Activated T-cell treated with anti-CD3 and anti-CD28 coated beads for 24 hours (primary cell): ENCODE measurements at places on chromosomes 4 and X.

- no peak for DNase-seq
These were observed 6.8 kb downstream of the PLA2G12A start for GRCh38 chr4:109723110-109723509.

DNA sequence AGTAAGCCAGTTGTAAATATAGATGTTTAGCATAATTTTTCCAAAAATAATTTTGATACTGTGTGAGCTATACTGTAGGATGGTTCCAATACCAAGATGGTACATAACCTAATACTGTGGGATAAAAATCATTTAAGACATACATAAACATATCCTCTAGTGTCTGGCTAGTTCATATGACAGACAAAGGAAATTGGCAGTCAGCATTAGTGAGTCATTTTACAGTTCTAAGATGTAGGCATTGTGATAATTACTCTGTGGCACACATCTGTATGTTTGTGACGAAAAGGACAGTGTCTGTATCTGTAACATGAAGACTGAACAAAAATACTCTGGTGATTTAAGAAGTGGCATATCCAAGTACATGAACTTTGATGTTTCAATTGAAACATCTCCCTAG is 49.6 kb downstream of the UGT2A2 start:
- DNase-seq: no peak

GRCh38 chr4:157741642-157742041 is 431.2 kb downstream of the GASK1B start:
- DNase-seq: no peak

- no peak for DNase-seq
These were observed 166.0 kb downstream of the ANTXR2 start for GRCh38 chr4:79907001-79907400.

- peak; percentile 7 for DNase-seq
These were observed 25.4 kb upstream of the SLAIN2 start for GRCh38 chr4:48315728-48316630.

DNA sequence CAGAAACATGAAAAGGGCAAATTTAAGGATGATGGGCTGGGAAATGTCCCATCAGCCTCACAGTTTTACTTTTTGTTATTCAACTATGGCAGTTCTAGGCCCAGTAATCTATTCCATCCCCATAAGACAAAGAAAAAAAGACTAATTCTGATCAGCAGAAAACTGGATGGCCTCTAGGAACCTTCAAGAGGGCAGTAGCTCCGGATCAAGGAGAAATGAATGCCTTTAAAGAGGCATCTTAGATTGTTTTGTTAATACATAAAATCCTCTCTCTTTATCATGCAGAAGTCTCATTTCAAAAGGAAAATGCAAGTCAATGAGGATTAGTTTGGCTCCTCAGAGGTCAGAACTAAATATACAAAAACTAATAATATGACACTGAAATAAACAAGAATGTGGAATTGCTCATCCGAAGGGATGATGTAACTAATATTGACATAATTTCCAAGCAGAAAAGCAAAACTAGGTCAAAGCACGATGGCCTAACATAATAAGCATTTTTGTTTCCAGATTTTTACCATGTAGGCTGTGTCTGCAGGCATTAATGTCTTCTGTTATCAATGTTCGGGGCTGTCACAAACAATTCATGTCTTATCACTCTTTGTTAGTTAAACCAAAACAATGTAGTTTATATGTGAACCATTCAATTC is 8.8 kb downstream of the MID1 start:
- no peak for DNase-seq

GRCh38 chr4:3766036-3766784 is at the start of gene ADRA2C:
TSS of gene ADRA2C (plus strand) at chr4:3766385. CDS start at chr4:3766607, 222 bp downstream.
- DNase-seq: no peak

DNA sequence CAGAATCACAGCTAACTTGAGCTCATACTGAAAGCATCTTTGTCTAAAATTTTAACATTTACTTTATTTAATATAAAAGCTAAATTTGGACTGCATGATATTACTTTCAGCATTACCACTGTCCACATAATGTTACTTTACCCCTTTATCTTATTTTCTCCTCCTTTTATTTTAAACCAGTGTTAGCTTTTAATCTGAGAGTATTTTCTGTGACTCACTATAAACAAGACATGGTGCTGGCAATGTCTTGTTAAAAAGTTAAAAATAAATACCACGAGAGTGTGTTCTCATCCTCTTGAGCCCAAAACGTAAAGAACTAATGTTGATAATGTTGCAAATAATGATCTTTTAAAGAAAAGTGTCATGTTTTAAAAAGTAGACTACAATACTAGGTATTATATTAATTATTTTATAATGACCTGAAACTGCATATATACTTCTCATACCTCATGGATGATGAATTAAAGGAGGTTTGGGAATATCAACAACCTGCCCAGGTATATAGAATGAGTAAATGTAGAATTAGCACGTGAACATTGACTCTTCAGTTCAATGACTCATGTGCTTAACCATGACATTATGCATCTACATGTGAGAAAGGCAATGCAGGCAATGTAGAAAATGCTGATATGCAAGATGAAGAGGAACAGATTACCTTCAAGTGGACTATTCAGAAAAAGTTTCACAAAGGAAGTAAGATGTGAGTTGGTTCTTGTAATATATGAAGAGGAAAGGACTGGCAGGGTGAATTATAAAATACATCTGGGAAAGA is 454.1 kb upstream of the ADGRL3 start:
- no peak for DNase-seq

DNA sequence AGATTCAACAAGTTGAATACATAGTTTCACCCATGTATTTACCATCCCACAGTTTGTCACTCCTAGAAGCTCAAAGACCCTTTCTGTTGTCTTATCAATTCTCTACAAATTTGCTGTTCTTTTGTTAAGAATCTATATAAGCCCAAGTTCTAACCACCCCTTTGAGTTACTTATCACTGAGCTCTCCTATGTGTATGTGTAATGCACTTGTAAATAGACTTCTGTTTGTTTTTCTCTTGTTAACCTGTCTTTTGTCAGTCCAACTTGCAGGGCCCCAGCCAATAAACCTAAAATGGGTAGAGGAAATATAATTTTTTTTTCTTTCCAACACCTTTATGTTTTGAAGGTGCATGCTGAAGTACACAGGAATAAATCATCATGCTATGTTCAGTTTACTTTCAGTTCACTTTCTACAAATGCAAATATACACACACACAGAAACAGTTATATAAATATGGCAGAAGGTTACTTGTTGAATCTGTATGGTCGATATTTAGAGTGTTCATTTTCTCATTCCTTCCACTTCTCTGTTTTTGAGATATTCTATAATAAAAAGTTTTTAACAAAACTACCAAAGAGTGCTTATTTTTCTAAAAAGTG is 22.3 kb upstream of the CLOCK start:
- DNase-seq: no peak

- DNase-seq: no peak
These were observed 412.1 kb upstream of the GRIA3 start for GRCh38 chrX:122771933-122772332.

DNA sequence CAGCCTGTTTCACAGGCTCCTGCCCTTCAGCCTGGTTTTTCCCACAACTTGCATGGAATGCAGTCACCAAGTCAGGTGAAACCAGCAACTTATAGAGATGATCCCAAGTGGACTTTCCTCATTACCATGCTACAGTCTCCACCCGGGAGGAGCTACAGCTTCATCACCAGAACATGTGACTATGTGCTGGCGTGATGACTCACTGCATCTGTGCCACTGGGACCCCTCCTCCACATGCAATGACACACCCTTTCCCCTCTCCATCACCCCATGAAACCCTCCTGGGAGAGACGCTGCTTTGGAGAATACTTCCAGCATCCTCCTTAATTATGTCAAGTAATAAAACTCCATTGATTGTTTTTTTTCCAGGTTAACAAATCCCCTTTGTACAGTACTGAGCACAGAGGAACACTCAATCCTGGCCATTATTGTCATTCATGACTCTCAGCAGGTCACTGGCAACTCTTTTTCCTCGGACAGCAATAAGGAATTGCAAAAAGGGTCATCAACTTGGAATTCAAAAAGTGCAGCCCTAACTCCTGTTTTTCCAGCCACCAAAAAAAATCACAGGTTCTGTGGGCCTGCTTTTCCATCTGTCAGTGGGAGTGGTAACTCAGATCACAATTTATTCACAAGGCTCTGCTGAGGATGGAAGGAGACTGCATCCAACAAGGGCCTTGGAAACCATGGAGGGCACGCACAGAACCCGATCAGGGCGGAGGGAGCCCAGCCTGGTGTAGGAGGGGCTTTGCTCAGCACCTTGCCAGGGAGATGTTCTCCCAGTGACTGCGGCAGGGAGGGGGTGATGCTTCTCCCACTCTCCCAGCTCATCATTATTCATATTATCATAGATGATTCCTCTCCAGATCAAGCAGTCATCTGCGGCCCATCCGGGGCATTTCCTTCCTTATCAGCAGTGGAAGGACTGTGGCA is 17.4 kb downstream of the QDPR start:
- DNase-seq: no peak

DNA sequence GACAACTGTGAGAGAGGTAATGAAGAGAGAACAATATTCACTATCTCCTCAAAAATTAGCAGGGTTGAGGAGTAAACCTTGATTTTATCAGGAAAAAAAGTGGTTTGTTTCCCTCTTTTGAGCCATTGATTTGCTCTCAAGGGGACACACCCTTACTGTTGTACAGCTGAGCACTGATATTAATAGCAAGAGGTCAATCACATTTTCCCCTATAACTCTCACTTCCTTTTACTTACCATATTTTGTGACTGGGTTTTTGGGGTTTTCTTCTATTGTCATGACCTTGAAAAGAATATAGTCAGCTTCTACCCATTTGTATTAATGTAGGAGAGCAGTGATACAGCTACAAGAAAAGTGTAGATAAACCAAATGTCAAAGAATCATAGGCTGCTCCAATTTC is 70.2 kb upstream of the LONRF3 start:
- DNase-seq: no peak

DNA sequence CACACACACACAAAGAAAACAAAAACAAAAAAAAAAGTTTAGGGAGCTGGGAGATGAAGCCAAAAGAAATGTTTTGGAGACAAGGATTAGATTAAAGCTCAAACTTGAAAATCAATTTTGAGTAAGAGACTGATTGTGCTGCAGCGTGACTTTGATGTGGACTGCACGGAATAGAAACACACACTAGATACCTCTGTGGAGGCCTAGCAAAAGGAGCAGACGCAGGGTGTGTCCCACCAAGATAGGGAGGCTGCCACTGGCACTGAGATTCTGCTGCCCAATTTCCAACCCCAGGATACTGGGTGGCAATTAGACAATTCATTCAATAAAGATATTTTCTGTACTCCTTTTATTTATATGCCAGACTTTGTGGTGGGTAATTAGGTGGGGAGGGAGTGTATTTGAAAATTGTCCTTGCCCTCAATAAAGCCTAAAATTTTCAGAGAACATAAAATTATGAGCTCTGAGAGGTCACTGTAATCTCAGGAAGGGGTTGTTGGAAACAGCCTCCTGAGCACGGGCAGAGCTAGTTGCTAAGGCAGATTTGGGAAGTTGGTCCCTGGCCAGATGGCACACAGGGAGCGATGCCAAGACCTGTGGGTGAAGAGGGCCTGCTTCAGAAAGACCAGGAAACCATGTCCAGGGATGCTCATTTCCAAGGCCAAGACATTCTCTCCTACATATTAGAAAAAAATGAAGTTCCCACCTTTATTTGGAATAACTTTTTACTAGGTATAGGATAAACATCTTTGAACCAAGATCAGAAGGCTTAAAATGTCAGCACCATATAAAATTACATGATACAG is 1.9 kb upstream of the PPP3CA start:
- DNase-seq: no peak

DNA sequence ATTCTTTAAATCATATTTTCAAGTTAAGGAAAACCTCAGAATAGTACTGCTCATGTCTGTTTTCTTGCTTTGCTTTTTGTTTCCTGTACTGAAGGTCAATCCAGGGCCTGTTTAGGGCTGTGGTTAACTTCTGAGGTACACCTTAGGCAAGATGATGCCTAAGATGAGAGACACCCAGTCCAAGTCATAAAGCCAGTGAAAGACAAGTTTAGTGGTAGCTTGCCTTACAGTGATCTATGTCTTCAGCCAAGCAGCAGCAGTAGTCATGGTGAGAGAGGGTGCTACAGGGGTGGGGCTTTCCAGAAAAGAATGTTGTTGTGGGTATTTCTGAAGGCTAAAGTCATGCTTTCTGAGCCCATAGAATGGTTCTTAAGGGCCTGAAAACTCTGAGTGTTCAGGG is 173.7 kb downstream of the VSIG4 start:
- DNase-seq: no peak

DNA sequence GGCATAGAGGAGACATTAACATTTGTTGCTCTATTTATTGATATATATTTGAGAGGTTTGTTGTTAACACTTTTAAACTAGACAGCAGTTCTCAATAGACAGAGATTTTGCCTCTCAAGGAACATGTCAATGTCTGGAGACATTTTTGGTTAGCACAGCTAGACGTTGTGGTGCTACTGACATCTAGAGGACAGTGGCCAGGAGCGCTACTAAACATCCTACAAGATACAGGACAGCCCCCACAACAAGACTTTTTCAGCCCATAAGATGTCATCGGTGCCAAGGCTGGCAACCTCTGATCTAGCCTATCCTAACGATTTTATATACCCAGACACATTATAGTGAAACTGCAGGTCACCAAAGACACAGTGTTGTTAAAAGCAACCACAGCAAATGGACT is 18.4 kb upstream of the CTSO start:
- DNase-seq: no peak

DNA sequence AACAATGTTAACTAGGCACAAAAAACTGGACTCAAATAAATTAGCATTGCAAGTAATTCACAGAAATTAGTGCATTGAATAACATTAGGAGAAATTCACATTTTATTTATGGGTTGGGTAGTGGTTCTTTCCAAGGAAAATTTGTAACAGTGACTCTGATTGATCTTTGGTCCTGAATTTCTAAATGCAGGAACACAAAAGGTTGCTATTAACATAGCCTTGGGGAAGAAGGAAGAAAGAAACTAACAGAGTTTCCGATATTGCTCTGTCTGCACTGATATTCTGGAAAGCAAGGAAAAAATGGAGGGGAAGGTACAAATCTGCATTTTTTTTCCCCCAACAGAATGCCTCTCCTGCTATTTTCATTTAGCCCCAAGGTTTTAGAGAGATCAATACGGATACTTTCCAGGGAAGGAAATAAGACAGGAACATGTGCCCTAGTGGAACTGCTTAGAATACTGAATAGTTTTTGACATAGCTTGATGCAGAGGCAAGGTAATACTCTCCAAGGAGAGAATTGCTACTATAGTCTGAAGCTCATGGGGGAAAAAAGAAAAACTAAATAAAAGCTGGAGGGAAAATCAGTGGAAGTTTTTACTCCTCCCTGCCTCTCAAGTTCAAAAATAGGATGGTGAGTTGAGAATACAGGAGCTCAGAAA is 490.1 kb downstream of the RAPGEF2 start:
- DNase-seq: no peak
